ENCODE measurements at places on chromosomes 3 and 15. TPM values are rescaled to one million over a fixed set of nuclear protein-coding genes. Genes with fewer than 3 reads are reported as not detected.

Gene AGBL1
- not detected for total RNA-seq

Gene UROC1
- not detected for total RNA-seq

GRCh38 chr3:74167926-74168325 is 446.5 kb downstream of the CNTN3 start:
- DNase-seq, result no peak

DNA sequence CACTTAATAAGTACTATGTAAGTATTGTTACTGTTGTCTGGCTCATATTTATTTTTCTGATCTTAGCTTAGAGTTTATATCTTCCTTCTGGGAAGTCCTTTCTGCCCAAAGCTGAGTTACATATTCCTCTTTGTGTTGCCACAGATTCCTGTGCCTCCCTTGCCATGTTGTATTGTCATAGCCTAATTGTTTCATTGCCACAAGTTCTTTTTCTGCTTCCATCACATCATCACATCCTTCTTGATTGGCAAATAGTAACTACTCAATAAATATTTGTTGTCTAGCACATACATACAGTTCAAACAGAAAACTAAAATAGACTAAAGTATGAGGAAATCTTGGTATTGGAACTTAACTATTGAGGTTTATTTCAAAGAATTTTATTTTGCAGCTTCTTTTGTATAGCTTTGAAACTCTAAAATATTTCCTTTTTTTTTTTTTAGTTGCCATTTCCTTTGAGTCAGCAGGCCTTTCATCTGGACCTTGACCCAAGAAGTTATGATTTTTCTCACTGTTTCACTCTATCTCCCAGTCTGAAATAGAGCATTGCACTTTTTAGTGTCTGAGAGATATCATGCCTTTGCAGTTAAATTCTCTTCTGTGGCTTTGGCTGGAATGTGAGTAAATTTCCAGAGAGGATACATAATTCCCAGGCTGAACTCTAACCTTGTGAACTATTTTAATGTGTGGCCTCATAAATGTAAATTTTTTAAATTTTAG is 98.2 kb downstream of the ZNF609 start:
- no peak for DNase-seq

GRCh38 chr3:26997226-26997625 is 372.0 kb downstream of the NEK10 start:
- DNase-seq, result no peak

GRCh38 chr15:69979262-69979661 is 118.5 kb downstream of the TLE3 start:
- DNase-seq, result no peak

- no peak for DNase-seq
Measured at GRCh38 chr15:74278207-74278606, 42.1 kb downstream of the CCDC33 start.

GRCh38 chr3:16216373-16216935 is 42.0 kb downstream of the GALNT15 start:
- DNase-seq, result no peak

- no peak for DNase-seq
Measured at GRCh38 chr3:72582211-72582878, 265.9 kb downstream of the SHQ1 start.

DNA sequence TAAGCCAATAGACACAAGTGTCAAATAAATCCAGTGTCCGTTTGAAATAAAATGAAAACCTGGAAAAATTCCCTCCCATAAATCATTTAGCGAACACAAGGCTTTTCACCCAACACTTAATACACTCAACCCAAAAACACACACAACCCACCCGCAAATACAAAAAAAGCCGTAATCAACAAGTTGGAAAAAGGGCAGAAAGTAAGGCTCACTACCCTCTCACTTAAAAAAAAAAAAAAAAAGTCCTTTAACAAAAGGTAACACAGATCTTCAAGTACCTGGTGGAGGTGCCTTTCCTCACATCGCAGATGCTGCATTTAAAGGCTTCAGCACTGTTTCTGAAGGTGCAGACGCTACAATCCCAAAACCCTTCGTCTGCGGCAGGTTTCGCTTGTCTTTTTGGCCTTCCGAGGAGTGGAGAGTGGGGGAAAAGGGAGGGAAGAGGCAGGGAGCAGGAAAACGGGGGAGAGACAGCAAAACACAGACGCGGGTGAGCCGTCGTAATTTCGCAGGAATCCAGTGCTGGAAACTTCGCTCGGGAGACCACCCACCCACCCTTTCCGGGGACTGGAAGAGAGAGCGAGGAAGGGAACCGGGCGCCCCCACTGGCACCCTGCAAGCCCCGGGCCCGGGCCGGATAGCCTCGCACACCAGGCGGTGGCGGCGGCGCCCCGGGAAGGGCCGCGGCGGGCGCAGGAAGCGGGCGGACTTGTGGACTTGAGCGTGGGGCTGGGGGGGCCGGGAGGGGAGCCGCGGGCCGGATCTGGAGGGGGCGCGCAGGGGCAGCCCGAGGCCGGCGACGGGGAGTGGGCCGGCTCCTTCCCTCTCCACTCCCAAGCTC is 401.8 kb downstream of the SHQ1 start:
- DNase-seq, result peak; percentile 92

DNA sequence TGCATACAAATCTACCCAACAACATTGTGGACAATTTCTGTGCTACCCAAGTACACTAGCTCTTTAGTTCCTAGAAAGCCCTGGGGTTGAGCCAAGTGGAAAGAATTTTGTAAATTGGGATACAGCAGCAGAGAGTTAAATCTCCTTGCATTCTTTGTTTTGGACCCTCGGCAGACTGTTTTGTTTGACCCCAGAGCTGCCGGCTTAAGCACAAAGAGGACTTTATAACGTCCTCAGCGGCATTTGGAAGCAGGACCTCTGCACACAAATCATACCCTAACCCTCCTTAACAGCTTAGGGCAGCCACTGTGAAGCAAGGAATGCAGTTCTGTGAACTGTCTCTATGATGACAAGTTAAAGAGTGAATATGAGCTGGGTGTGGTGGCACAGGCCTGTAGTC is 415.3 kb downstream of the CNTN4 start:
- DNase-seq, result no peak

- DNase-seq, result peak; percentile 86
Measured at GRCh38 chr3:128071771-128072453, 19.7 kb downstream of the SEC61A1 start.

GRCh38 chr15:35141743-35142471 is 56.8 kb upstream of the NANOGP8 start:
- DNase-seq, result no peak

DNA sequence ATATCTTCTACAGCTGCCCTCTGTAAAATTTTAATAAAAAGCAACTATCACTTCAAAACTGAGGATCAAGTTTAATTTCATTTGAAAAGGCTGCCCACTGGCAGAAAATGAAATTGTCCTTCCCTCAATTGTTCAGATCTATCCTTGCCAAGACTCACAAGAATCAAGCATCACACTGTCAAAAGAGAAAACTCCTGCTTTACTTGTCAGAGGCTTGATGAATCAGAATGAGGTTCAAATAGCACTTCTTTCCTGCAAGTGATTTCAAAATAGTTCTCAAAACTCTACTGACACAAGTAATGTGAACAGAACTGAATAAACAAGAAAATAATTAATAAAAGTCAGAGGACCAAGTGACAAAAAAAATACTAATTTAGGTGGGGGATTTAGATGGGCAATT is 70.6 kb downstream of the GOLIM4 start:
- no peak for DNase-seq
